ENCODE measurements at places on chromosomes 6 and 20.

DNA sequence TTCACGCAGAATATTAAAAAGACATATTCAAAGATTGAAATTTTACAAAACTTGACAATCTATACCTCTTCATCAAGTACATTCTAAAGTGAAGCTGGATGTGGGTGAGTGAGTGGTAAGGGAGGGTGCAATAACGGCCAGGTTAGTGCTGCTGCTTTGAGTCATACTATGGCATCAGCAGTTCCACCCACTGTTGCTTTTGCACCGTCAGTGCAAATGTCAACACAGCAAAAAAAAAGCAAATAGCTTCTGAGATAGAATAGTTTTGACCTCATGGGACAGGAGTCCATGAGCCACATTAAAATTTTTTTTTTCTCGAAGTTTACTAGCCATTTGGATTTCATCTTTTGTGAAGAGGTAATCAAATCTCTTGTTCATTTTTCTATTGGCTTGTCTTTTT, 31.8 kb downstream of the PSMF1 start:
- no peak for DNase-seq

DNA sequence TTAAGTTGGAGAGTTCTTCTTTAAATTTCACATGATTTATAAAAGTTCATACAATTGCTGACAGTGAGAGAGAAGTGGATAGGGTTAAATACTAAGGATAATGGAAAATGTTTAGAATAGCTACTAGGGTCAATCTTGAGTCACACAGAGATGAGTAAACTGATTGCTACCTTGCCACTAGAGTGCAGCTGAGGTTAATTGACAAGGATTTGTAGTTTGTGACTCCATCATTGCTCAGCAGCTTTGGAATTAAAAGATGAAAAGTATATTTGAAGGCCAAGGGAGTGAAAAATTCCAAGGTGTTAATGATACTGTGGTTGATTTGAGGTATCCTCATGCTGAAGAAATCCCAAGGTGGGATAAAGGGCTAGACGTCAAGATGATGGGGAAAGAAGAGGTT, 524.0 kb downstream of the UTRN start:
- no peak for DNase-seq

GRCh38 chr20:13336308-13337089, 115.4 kb downstream of the ISM1 start:
- no peak for DNase-seq

- DNase-seq: no peak
These were observed 15.2 kb downstream of the CHMP4B start for GRCh38 chr20:33826270-33826897.

GRCh38 chr6:159966981-159967380, 1.9 kb upstream of the IGF2R start:
- DNase-seq: no peak

GRCh38 chr6:113089056-113089455, 741.9 kb downstream of the RFPL4B start:
- DNase-seq: no peak

Data from cerebellar nuclear complex (tissue), 1 donor.